ENCODE measurements at places on chromosomes 13 and 19. TPM values are rescaled to one million over a fixed set of nuclear protein-coding genes. Genes with fewer than 3 reads are reported as not detected.

DNA sequence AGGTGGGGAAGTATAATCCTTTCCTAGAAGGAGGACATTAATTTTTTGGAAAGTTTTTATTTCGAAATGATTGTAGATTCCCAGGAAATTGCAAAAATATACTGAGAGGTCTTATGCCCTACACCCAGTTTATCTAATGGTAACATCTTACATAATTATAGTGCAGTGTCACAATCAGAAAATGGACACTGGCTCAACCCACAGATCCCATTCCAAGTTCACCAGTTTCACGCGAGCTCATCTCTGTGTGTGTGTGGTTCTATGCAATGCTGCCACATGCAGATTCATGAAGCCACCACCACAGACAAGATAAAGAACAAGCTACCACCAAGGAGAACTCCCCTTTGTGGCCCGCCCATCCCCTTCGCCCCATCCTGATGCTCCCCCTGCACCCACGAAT, 24.4 kb downstream of the IL17D start:
- no peaks in the 10 kb centered on the region for H3K36me3 ChIP-seq
- no peak for DNase-seq
- H3K27ac ChIP-seq: no peak overlapping the region

DNA sequence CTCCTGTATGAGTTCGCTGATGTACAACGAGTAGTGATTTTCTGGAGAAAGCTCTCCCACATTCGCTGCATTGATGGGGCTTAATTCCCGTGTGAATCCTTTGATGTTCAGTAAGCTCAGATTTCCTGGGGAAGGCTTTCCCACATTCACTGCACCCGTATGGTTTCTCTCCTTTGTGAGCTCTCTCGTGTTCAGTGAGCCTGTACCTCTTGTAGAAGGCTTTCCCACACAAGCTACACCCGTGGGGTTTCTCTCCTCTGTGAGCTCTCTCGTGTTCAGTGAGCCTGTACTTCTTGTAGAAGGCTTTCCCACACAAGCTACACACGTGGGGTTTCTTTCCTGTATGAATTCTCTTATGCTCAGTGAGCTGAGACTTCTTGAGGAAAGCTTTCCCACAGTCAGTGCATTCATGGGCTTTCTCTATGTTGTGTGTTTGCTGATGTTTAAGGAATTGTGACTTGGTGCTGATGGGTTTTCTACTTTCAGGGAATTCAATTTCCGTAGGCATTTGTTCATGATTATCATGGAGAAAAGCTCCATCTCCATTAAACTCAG, 3.5 kb upstream of the ZNF577 start:
- no peak overlapping the region for H3K27ac ChIP-seq
- no peak overlapping the region for H3K4me3 ChIP-seq
- no peak for DNase-seq
- no peaks in the 10 kb centered on the region for H3K4me1 ChIP-seq
- H3K27me3 ChIP-seq: no peaks in the 10 kb centered on the region

GRCh38 chr13:99600318-99600717, 99.0 kb downstream of the TM9SF2 start:
- no peak overlapping the region for H3K27ac ChIP-seq
- no peaks in the 10 kb centered on the region for H3K4me1 ChIP-seq
- no peak overlapping the region for H3K4me3 ChIP-seq
- no peaks in the 10 kb centered on the region for H3K36me3 ChIP-seq
- no peaks in the 10 kb centered on the region for H3K27me3 ChIP-seq

GRCh38 chr13:49784886-49785570, 7.5 kb downstream of the KPNA3 start:
- no peak for DNase-seq
- H3K36me3 ChIP-seq: no peaks in the 10 kb centered on the region
- H3K27me3 ChIP-seq: no peaks in the 10 kb centered on the region
- no peak overlapping the region for H3K27ac ChIP-seq
- H3K4me3 ChIP-seq: no peak overlapping the region

DNA sequence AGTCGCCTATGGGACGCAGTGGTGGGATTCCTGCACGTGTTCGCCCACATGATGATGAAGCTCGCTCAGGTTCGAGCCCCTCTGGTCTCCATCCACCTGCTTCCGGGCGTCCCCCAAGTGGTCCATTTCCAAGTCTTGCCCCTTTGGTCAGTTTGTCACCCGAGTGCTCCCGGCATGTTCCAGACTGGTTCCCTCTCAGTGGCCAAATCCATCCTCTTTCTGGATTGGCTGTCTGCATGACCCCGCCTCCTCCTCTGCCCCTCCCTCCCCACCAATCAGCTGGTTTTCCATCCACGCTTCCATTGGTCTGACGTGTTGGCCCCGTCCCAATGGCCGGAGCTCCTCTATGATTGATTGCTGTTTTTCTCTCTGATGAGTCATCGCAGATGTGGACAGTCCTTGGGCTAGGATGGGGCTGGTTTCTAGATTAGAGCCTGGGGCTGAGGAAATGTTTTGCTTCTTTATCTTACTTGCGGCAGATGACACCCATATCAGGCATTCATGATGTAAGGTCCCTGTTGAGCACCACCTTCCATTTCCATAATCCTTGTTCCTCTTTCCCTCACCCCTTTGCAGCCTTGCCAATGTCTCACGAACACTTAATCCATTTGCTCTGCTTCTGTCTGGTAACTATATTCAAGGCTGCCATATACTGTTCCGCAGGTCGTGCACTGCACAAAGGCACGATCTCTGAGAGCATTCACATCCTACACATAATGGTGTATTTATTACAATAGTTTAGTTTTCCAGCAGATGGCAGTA, 73.8 kb downstream of the MAP4K1 start:
- DNase-seq: peak; percentile 85
- H3K36me3 ChIP-seq: no peaks in the 10 kb centered on the region
- no peaks in the 10 kb centered on the region for H3K27me3 ChIP-seq
- peak overlapping the region; percentile 57 for H3K27ac ChIP-seq
- no peak overlapping the region for H3K4me3 ChIP-seq

The FGF9 gene
- 3.6 TPM for total RNA-seq

The TEX29 gene
- total RNA-seq: 0.37 TPM

The SHD gene
- total RNA-seq: not detected

The ZNF460 gene
- total RNA-seq: 37.6 TPM

The SYCN gene
- not detected for total RNA-seq

The PGLYRP1 gene
- total RNA-seq: 2.1 TPM

The MAST3 gene
- total RNA-seq: 9.3 TPM
